ENCODE measurements at places on chromosomes 4 and X. TPM values are rescaled to one million over a fixed set of nuclear protein-coding genes. Genes with fewer than 3 reads are reported as not detected.

GRCh38 chr4:167989815-167990214, 102.5 kb upstream of the ANXA10 start:
- DNase-seq = no peak

DNA sequence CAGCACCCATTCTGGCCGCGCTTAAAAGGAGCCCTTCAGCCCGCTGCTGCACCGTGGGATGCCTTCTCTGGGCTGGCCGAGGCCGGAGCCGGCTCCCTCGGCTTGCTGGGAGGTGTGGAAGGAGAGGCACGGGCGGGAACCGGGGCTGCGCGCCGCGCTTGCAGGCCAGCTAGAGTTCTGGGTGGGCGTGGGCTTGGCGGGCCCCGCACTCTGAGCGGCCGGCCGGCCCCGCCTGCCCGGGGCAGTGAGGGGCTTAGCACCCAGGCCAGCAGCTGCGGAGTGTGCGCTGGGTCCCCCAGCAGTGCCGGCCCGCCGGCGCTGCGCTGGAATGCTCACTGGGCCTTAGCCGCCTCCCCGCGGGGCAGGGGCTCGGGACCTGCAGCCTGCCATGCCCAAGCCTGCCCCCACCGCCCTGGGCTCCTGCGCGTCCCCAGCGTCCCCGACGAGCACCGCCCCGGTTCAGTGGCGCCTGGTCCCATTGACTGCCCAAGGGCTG, 111.3 kb downstream of the PCDH18 start:
- DNase-seq = no peak

DNA sequence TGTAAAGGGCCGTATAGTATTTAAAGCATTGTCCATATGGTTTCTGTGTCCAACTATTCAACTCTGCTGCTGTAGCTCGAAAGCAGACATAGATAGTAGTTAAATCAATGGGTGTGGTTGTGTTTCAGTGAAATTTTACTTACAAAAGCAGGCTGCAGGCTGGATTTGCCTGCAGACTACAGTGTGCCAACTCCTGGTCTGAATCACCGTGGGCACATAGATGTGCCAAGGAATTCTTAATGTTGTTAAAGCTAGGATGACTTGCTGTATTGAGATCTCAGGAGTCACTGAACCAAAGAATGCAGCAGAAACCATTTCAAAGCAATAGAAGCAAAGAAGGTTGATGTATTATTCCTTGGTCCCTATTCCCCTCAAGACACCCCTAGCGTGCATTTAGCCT, 379.0 kb downstream of the STIM2 start:
- no peak for DNase-seq

DNA sequence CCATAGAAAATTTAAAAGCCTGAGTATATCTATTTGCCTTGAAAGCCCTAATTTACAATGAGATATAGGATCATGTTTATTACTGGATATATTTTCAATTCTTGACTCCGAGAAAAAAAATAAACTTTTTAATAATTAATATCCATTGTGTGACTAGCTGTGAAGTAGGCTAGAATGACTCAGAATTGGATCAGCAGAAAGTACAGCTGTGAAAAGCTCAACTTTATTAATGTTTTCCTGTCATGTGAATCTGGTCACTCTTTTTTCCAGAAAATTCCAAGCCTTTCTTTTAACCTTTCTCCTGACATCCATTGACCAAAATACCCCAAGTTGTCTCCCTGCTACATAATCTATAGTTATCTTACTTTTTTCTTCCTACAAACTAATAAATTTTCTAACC, 171.8 kb upstream of the PACRGL start:
- peak; percentile 53 for DNase-seq

DNA sequence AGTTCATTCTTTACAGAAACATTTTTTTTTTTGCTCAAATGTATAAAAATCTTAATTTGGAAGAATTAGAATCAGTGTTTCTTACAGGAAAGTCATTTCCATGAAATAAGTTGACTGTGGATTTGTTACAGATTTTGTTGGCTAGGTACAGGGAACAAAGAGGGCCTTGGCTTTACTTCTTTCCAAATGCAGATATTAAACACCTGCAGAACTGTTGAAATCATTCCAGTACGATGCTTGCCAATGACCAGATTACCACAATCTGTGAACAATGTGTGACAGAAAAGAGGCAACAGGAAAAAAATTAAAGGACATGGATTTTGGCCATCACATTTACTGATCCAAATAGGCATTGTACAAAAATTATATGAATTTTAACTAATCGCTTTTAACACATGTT, 70.8 kb downstream of the ANXA10 start:
- no peak for DNase-seq

- no peak for DNase-seq
Measured at GRCh38 chr4:77446601-77447000, 159.0 kb upstream of the CXCL13 start.

DNA sequence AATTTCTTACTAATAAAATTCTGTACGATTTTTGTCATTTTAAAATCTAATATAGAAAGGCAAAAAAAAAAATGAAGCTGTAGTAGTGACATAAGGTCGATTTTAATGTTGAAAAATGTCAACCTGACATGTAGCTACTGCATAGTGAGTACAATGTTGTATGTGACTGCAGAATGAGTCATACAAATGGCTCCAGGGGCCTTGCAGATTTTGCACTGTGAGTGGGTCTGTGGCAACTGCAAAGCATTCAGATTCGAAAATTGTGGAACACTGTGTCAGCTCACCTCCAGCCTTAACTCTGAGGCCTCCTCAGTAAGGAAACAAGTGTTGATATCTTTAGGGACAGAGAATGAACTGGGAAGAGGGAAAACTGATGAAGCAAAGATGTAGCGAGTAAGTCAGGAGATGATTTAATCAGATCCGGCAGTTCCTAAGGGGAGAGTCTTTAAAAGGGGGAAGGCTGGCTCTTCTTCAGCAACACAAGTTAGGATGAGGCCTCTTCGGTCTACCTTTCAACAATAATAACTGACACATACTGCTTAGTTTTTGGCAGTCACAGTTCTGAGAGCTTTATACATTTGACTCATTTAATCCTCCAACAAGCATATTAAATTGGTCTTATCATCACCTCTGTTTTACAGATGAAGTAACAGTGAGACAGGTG, 24.9 kb downstream of the TKTL2 start:
- DNase-seq = no peak

DNA sequence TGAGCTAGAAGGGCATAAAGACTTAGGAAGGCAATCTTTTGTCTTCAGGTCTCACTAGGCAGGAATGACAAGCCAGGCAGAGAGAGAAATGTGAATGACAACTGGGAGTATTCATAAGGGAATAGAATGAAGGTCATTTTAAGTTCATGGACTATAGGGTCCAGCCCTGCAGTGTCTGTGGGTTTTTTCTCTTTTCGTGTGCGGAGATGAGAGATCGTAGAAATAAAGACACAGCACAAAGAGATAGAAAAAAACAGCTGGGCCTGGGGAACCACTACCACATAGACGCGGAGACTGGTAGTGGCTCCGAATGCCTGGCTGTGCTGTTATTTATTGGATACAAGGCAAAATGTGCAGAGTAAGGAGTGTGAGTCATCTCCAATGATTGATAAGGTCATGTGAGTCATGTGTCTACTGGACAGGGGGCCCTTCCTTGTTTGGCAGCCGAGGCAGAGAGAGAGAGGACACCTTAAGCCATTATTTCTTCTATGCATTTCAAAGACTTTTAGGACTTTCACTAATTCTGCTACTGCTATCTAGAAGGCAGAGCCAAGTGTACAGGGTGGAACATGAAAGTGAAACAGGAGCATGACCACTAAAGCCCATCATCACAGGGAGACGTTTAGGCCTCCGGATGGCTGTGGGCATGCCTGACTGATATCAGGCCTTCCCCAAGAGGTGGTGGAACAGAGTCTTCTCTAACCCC, 921.8 kb upstream of the PCDH10 start:
- DNase-seq = no peak

- no peak for DNase-seq
Measured at GRCh38 chr4:177403746-177404145, 38.5 kb downstream of the AGA start.

DNA sequence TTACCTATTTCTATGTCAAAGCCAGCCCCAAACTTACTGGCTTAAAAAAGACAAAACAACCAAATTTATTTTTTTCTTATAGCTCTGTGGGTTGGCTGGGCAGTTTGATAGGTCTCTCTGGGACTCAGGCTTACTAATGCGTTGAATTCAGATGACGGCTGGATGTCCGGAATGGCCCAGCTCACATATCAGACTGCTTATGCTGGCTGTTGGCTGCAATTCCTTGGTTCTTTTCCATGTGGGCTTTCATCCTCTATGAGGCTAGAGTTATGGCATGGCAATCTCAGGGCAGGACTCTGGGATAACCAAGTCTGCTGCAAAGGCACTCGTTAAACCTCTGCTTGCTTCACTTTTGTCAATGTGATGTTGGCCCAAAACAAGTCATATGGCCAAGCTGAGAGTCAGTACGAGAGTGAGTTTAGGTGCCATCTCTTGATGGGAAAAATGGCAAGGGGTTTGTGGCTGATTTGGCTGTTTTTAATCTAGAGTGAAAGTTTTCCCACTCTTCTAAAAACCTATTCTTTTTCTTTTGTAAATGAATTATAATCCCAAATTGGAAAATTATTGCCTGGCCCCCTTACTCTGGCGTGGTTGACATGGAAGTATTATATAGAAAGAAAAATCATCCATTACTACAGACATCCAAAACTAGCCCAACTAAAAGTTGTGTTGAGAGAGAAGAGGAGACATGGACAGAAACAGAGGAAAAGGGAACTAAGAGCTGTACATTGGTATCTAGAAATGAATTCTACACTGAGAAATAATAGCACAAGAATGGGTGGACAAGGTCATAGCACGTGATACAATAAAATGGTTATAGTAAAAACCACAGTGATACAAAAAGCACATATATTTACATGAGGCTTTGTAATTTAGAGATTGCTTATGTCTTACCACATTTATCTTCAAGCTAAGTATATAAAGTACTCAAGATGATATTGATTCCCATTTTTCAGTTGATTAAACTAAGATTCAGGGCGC, 6.6 kb downstream of the PRIMPOL start:
- peak; percentile 76 for DNase-seq

DNA sequence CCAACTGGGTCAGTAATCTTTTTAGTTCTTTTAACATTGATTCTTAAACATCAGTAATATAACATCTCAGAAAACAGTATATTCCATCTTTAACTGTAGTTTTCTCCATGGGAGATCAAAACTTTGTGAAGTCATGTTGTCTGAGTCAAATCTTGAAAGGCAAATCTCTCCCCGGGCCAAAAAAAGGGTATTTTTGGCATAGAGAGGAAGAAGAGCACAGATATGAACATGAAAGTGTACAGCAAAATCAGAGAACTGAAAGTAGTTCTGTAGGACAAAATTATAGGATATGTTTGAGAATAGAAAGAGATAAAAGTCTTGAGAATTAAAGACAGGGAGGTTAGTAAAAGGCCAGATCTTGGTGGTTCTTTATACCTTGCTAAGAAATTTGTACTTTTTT, 176.4 kb upstream of the GYPA start:
- DNase-seq = no peak

GRCh38 chr4:173334891-173335752, 964 bp upstream of the HMGB2 start:
- DNase-seq = peak; percentile 91

DNA sequence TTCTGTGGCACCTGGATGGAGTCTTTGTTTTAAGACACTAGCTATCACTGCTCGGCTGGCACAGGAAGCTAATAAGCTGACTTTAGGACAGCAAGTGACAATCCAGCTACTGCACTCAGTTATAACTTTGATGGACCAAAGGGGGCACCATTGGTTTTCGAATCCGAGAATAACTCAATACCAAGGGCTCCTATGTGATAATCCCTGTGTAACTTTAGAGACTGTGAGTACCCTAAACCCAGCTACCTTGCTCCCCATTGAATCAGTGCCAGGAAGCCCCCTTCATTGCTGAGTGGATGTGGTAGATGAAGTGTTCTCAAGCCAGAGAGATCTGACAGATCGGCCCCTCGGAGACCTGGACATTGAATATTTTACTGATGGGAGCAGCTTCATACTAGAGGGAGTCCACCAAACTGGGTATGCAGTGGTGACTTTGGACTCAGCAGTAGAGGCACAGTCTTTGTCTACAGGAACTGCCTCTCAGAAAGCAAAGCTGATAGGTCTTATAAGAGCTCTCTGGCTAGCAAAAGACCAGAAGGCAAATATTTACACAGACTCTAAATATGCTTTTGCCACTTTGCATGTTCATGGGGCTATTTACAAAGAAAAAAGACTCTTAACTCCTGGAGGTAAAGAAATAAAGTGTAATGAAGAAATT, 35.5 kb upstream of the UGT2B7 start:
- no peak for DNase-seq

- DNase-seq = peak; percentile 11
Measured at GRCh38 chrX:17056868-17057608, 110.6 kb downstream of the REPS2 start.

DNA sequence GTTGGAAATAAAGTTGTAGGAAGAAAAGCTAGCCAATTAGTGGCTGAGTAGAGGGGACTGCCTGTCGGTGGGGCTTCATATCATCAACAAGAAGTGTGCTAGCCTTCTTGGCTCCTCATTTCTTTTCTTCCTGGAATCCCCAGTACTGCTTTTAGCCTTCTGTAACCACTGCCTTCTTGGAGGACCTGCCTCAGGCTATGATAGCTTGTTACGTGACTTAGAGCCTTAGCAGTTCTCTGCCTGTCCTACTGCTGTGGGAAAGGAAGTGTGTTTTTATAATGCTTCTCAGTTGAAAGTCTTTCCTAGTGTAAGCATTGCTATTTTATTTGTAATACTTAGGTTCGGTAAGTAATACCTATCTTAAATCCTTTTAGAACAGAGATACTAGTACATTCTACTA, 61.9 kb downstream of the LARP1B start:
- no peak for DNase-seq

GRCh38 chr4:21205821-21206531, 505.7 kb downstream of the PACRGL start:
- no peak for DNase-seq

DNA sequence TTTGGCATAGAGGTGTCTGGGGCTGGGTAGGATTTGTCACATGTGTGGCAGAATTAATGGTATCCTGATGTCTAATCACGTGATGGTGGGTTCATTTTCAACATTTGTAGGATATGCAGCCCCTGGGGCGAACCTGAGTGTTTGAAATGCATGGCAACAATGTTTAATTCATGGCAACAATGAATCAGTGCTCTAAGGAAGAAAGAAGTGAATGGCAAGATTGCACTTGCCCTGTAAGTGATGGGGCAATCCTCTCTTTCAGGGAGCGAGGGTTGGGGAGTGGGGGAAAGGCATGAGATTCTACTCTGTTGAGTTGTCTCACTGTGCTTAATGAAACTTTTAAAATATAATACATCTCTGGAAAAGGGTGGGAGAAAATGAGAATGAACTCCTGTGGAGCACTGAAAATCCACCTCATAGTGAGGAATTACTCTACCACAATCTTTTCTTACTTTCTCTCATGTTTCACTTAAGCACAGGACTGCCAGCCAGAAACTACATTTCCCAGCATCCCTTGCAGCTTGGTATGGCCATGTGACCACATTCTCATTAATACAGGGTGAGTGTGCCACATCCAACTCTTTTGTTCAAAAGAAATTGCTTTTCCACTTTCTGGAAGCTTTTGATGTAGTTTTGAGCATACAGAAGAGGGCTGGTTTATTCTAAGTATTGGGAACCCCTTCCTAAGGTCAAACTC, 64.0 kb upstream of the PGM2 start:
- DNase-seq = peak; percentile 4

- peak; percentile 17 for DNase-seq
Measured at GRCh38 chr4:141807103-141807891, 170.9 kb downstream of the IL15 start.

The GIMD1 gene
- total RNA-seq = not detected

The FGFR3 gene
- not detected for total RNA-seq

The CT45A1 gene
- total RNA-seq = not detected

The GPM6B gene
- 102 TPM for total RNA-seq

The ATRX gene
- 72.4 TPM for total RNA-seq

The FMR1NB gene
- total RNA-seq = not detected

The CXCL10 gene
- not detected for total RNA-seq
